GM03348 (cell line): ENCODE measurements at places on chromosomes 11 and 22.

DNA sequence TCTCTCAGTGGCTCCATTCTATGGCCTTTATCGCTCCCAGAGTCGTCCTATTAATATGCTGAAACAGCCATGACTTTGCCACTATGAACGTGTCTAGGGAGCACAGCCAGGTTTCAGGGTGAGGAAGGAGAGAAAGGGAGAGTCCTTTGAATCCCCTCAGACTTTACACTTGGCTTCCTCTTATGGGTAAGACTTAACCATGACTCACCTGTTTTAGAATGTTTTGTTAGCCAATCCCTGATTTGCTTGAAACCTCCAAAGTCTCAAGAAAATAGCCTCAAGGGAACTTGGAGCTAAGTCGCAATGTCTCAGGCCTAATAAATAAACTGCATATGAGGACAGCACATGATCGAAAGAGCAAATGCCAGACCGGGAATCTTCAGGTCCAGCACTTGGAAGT is 131.2 kb upstream of the RCN1 start:
- no peak for DNase-seq

DNA sequence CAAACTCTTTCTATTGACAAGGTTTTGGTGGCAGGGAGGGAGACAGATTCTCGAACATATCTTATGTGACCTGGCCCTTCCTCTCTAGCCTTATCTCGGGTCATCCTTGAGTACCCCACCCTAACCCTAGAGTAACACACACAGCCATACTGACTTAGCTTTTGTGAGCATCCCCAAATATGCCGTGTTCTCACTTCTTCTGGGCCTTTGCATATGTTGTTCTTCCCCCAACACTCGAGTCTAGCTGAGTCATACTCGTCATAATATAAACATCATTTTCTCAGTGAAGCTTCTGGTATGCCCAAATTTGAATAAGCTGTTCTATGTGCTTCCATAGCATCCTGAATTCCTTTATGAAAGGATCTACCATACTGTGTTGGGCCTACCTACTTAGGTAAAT is 8.0 kb downstream of the TTC17 start:
- DNase-seq = no peak

DNA sequence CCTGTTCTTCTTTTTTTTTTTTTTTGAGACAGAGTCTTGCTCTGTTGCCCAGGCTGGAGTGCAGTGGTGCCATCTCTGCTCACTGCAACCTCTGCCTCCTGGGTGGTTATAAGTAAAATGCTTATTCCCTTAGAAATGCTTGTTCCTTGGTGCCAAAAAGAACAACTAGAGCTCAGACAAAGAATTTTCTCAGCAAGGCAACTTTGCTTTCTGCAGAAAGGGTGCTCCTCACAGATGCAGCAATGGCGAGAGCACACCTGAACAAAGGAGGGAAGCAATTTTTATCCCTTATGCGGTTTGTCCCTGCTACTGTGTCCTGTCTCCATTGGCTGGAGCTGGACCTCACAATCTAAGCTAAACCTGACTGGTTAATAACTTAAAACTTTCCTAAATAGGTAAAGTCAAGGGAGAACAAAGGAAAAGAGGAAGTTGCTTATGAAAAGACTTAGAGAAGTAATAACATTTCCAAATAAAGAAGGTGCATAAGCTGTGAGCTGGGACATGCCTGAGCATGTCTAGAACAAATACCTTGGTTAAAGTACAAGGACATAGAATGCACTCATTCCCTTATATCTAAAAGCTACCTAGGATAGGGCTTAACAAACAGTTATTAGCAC is 90.0 kb upstream of the PRR5 start:
- DNase-seq = no peak

DNA sequence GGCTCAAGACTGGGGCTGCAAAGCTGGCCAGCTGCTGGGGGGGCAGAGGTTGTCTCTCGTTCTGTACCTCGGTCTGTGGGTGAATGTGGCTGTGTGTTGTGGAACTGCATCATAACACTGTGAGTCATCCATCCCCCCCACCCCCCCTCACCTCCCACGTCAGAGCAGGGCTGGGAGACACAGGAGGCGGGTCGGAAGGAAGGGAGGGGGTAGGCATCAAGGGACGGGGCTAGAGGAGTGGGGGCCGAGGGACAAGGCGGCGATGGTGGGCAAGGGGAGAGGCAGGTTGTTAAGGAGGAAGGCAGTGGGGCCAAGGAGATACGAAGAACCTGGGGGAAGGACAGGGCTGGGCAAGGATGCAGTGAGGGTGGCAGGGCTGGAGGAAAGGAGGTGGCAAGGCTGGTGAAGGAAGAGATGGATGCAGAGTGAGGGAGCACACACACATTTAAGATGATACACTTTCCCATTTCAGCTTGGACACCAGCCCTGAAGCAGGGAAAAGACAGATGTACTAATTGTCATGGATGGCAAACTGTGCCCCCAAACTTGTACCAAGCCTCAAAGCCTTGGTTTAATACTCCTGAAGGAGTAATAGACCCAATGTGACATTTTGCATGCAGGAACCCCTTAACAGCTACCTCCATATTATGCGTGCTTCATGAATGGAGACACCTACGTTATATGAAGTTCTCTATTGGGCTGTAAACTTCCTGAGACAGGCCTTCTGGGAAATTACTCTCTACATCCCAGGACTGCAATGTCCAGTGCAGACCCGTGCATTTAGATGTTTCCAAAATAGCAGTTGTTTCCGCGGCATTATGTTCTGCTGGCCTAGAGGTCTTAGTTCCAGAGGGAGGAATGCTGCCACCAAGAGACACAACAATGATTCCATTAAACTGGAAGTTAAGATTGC is at the start of gene YPEL4:
Gene YPEL4, minus strand, starts transcription at position 87 of the 913 bp plus-strand sequence. CDS start 2,805 bp downstream, outside the sequence.
- DNase-seq = peak; percentile 90

DNA sequence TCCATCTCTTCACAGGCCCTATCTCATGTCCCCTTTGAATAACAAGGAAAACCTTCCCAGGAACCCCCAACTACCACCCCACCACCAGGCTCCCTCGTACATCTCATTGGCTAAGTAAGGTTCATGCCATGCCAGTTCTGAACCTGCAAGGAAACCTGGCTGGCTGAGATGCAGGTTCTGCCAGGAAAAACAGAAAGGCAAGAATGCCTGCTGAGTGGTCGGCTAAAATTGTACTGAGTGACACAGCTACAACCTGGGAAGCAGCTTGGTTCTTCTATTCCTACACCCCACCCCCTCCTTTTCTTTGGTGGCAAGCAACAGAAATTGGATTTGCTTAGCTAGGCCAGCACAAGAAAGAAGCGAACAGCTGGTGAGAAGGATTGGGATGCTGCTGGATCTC is 36.1 kb upstream of the TSPAN18 start:
- DNase-seq = no peak

- no peak for DNase-seq
These were observed 5.7 kb upstream of the SEPTIN3 start for GRCh38 chr22:41963453-41964111.

DNA sequence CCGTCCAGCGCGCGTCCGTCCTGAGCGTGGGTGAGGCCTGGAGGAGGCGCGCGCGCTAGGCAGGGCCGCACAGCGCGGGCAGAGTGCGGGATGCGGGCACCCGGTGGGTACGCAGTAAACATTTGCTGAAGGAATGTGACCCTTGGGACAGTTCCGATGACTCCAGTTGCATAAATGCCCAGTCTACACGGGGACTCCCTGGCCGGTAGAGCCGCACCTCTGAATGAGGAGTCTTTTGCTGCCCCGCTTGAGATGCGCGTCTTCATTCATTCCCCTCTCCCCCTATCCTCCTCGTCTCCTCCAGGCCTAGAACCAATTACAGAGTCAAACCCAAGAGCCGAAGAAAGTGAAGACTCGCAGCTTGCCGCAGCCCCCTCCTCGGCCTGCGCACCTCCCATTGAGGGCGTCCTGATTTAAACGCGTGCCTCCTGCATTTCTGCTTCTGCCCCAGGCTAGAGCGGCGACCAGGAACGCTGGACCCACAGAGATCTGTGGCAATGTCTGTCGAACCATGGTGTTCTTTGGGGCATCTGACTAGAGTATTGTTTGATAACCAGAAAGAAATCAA is 729 bp upstream of the CHKB start:
- no peak for DNase-seq

DNA sequence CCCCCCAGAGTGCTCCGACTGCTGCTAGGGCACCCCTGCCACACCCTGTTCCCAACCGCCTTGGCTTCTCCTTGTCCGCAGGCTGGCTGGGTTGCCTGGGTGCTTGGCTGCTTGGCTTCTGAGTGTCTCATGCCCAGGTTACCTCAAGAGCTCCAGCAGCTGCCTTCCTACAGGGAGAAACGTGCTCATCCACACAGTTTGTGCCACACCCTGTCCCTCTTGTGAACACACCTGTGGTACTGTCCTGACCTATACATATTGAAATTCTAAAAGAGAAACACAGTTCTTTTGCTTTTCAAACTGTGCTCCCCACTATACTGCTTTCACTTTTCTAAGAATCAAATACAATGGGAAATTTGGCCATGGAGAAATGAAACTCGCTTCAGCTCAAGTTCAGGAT is 191.4 kb downstream of the DBX1 start:
- no peak for DNase-seq

GRCh38 chr11:13423372-13423771 is 39.6 kb downstream of the BTBD10 start:
- DNase-seq = no peak

DNA sequence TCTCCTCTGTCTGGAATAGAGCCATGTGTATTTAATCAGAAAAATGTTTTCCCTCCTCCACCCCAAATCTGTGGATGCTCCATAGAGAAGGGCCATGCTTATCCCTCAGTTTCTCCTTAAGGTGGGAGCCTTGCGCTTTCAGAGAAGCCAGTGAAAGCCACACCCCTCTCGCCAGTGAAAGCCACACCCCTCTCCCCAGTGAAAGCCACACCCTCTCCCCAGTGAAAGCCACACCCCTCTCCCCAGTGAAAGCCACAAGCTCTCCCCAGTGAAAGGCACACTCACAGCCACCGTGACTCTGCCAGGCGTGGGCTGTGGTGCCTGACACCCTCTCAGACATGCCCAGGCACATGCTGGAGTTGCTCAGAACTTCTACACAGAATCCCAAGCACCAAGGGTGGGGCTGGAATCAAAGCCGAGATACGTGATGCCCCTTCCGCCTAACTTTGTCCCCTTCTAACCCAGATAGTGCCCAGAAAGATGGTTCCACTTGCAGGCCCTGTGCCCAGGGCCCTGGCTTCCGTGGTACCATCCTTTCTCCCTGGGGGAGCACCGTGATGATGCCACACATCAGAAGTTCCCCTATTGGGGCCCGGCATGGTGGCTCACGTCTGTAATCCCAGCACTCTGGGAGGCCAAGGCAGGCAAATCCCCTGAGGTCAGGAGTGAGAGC is 16.5 kb upstream of the PRR5 start:
- DNase-seq = peak; percentile 81
